Fibroblast of skin of left quadriceps (primary cell): ENCODE measurements at places on chromosomes 13 and 19.

GRCh38 chr19:50670102-50670380, 20.8 kb downstream of the C19orf81 start:
- DNase-seq: no peak

- DNase-seq: no peak
Observed at GRCh38 chr19:45050036-45050435, 11.2 kb downstream of the CLASRP start.

DNA sequence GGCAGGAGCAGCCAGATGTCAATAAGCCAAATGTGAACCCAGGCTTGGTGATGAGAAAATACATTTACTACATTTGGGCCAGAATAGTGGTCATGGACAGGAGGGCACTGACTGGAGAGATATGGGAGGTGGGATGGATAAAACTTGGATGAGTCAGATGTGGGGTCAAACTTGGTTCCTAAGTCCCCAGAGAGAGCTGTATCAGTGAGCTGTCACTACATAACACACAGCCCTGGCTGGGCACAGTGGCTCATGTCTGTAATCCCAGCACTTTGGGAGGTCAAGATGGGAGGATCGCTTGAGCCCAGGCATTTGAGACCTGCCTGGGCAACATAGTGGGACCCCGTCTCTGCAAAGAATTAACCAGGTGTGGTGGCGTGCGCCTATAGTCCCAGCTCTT, 51.6 kb upstream of the EHD2 start:
- no peak for DNase-seq

- peak; percentile 21 for DNase-seq
Observed at GRCh38 chr13:80881942-80882445, 541.1 kb upstream of the SPRY2 start.

- no peak for DNase-seq
Observed at GRCh38 chr19:12801466-12802266, at the start of the genes PRDX2 and THSD8. TSS of gene PRDX2 (minus strand) at chr19:12801800. CDS start at chr19:12801261, 539 bp downstream. TSS of gene THSD8 (plus strand) at chr19:12802069. CDS start at chr19:12802072, 3 bp downstream.

DNA sequence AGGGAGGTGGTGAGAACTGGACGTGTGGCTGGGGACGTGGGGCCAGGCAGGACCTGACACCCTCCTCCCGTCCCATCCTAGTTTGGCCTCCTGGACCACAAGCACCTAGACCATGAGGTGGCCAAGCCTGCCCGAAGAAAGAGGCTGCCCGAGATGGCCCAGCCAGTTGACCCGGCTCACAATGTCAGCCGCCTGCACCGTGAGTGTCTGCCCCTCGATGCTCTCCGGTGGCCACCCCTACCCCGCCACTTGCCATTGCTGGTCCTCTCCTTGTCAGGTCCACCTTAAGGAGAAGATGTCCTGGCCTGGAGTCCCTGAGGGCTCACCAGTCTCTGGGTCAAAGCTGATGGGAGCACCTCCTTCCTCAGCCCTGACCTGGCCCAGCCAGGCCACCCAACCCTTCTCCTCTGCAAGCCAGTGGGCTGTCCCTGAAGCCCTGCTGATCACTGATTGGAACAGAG, 2.2 kb downstream of the ANGPTL4 start:
- no peak for DNase-seq

GRCh38 chr13:79803989-79804388, 323.0 kb downstream of the NDFIP2 start:
- no peak for DNase-seq

GRCh38 chr19:49333811-49334288, 1.4 kb upstream of the CD37 start:
- no peak for DNase-seq

DNA sequence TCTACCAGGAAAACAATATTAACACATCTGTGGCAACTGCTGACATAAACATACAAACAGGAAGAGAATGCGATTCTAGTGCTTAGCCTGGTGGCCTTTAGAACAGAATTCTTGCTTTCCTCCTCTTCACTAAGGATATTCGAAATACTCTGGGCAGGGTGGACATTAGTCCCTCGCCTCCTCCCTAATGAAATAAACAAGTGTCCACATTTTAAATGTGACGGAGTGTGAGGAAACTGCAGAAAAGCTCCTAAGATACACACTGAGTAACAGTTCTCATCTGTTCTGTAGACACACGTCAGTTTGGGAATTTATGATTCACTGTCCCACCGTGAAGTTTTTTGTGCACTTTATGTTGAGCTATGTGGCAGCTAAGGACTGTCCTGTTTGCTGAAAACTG, 639 bp downstream of the STARD13 start:
- no peak for DNase-seq

- DNase-seq: no peak
Observed at GRCh38 chr19:17406046-17406886, 836 bp upstream of the BST2 start.

- DNase-seq: no peak
Observed at GRCh38 chr19:48596237-48596636, 10.3 kb upstream of the SPACA4 start.

GRCh38 chr19:3459089-3459881, 21.0 kb downstream of the SMIM24 start:
- peak; percentile 42 for DNase-seq

GRCh38 chr19:45304141-45304926, 18.3 kb downstream of the CKM start:
- no peak for DNase-seq

- DNase-seq: no peak
Observed at GRCh38 chr13:111339366-111340143, 19.1 kb downstream of the TEX29 start.

GRCh38 chr13:111503376-111503775, 182.9 kb downstream of the TEX29 start:
- no peak for DNase-seq

DNA sequence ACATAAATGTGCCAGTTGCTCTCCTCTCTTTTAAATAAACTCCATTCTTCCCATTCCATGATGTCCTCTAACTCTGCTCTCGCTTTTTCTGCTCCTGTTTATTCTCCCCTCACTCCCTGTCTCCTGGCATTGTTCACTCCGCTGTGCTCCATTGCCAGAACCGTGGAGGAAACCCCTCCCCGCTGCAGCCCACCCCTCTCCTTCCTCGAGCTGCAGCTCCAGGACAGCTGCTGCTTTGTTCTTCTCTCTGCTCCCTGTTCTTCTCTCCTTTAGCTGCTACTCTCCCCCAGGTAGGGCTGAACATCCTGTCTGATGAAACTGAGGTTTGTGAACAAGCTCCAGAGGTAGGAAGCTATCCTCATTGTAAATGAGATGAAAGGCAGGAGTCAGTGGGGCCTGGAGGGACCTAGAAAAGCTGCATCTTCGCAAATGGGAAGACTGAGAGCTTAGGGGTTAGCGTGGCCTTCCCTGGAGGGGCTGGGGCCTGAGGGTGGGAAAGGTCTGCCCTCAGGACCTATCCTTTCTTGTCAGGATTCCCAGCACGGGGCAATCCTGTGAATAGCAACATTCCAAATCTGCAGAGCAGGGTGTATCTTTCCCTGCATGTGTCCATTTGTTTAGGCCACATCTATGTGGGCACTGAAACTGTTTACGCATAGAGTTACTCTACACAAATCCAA, 243.7 kb downstream of the DNAJC15 start:
- DNase-seq: no peak

DNA sequence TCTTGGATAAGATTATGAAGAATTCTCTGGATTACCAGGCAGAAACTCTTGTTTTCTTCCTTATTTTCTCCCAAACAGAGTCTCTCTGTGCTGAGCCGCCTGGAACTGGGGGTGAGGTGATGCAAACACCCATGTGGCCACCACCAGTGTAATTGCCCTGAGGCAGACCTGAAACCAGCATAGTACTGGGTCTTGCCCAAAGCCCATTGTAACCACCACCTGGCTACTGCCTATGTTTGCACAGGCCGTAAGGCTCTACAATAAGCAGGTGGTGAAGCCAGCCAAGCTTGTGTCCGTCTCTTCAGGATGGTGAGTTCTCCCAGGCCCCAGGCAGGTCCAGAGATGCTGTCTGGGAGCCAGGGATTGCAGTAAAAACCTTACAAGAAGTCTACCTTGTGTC, 18.9 kb upstream of the KBTBD7 start:
- DNase-seq: no peak

- no peak for DNase-seq
Observed at GRCh38 chr13:91189506-91189905, 158.0 kb upstream of the MIR17HG start.

DNA sequence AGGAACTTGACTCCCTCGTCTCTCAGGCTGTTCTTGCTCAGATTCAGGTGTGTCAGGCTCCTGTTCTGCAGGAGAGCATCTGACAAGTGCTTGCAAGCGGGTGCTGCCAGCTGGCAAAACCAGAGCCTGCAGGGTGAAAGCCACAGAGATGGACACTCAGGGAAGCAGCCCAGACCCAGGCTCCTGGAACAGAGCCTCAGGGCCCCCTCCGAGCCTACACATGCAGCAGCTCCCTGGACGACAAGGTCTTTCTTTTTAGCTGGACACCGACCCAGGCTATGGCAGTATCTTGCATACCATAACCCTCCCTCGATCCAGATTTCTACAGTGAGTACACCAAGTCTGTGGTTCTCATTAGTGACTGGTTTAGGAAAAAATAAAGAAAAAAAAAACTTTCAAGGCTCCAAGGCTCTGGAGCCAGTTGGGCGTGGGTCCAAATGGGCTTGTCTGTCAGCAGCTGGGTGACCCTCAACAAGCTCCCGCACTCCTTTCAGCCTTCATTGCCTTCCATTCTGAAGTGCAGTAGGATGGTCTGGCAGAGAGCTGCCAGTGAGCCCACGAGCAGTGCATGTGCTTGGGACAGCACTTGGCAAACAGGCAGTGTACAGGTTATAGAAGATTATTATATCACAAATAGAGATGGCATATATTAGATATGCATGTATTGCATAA, 29.9 kb downstream of the NLRP13 start:
- no peak for DNase-seq

DNA sequence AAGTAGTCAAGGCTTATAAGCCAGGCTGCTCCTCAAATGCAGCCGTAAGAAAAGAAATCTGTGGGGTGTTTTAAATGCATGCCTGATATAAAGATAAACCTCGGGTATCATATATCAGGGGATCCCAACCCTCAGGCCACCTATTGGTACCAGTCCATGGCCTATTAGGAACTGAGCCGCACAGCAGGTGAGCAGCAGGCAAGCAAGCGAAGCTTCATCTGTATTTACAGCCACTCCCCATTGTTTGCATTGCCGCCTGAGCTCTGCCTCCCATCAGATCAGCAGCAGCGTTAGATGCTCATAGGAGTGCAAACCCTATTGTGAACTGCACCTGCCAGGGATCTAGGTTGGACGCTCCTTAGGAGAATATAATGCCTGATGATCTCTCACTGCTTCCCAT, 233.5 kb upstream of the SERP2 start:
- DNase-seq: no peak

DNA sequence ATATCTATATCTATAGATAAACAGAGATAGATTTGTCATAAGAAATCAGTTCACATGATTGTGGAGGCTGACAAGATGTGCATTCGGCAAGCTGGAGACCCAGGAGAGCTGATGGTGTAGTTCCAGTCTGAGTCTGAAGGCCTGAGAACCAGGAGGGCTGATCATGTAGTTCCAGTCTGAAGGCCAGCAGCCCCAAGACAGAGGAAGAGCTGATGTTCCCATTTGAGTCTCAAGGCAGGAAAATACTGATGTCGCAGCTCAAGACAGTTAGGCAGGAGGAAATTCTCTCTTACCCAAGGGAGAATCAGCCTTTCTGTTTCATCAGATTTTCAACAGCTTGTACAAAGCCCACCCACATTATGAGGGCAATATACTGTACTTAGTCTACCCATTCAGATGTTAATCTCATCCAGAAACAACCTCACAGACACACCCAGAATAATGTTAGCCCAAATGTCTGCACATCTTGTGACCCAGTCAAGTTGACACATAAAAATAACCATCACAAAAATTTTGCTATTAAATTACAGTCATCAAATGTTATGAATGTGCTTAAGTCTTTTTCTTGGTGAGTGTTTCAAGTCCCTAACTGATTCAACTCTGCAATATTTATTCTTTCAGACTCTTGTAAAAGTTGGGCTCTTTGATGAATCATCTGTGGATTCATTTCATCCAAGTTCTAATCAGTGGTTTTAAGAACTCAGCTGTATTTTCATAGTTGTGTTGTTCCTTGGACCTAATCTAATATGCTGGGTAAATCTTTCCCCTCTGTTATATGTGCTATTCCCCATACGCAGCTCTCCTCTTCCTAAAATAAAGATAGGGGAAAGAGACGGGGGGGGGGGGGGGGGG, 22.7 kb upstream of the LRCH1 start:
- no peak for DNase-seq

DNA sequence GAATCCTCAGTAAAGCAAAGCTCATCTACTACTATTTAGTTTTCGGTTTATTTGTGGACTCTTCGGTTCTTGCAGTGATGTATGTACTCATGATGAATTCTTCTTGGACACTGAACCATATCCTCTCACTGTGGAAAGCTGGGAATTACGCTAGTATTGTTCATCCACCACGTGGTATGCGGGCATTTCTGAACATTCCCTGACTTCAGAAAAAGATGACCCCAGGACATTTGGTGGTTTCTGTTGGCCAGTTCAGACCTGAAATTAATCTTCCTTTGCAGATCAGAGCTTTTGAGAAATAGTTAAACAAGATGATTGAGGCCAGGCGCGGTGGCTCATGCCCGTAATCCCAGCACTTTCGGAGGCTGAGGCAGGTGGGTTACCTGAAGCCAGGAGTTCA, 25.3 kb upstream of the FBN3 start:
- DNase-seq: no peak

GRCh38 chr13:88068316-88068715, 397.1 kb downstream of the SLITRK5 start:
- peak; percentile 18 for DNase-seq

DNA sequence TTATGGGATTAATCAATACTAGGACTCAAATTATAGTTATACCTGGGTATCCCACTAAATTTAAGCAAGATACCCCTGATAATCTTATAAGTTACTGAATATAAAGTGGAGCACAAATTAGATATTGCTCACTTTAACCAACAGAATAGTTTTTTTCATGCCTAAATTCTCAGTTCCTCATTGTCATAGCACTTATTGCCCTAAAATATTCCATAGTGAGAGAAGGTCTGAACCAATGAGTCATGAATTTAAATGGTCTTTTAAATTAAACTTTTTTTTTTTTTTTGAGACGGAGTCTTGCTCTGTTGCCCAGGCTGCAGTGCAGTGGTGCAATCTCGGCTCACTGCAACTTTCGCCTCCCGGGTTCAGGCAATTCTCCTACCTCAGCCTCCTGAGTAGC, 42.4 kb downstream of the ZNF136 start:
- DNase-seq: no peak

- no peak for DNase-seq
Observed at GRCh38 chr13:33244907-33245287, 40.7 kb downstream of the STARD13 start.
